ENCODE measurements at places on chromosomes 6 and 20.

GRCh38 chr6:169366258-169366901 lies 112.7 kb upstream of the THBS2 start:
- DNase-seq, result no peak

GRCh38 chr6:6152060-6152459 lies 145.3 kb upstream of the NRN1 start:
- DNase-seq, result no peak

GRCh38 chr6:157274471-157275226 lies 48.7 kb downstream of the TMEM242 start:
- peak; percentile 36 for DNase-seq

DNA sequence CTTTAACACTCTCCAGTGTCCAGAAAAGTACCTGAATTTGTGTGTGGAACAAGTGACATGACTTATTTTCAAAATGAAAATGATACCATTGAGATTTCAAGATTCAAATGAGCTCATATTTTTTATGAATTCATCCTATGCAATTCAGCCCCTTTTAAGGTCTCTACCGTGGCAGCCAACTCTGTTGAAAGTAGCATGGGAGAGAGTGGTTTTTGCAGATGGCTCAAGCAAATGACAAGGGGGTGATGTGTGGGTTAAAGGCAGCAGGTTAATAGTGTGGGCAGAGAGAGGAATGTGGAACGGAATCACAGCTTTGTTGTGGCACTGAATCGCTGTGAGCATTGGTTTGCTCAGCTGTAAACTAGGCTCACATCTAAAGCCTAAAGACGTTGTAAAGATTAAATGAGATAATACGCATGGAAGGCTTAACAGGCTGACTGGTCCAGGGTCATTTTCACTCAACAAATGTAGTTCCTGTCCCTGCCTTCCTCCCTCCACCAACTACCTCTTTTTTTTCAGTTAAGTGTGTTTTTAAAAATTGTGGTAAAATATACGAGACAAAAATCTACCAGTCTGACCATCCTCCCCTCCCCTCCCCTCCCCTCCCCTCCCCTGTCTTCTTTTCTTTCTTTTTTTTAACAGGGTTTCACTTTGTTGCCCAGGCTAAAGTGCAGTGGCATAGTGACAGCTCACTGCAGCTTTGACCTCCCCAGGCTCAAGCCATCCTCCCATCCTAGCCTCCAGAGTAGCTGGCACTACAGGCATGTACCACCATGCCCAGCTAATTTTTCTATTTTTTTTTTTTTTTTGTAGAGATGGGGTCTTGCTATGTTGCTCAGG lies 114.7 kb upstream of the ZNF217 start:
- no peak for DNase-seq

GRCh38 chr20:57378646-57379262 lies 12.4 kb upstream of the RBM38 start:
- no peak for DNase-seq

DNA sequence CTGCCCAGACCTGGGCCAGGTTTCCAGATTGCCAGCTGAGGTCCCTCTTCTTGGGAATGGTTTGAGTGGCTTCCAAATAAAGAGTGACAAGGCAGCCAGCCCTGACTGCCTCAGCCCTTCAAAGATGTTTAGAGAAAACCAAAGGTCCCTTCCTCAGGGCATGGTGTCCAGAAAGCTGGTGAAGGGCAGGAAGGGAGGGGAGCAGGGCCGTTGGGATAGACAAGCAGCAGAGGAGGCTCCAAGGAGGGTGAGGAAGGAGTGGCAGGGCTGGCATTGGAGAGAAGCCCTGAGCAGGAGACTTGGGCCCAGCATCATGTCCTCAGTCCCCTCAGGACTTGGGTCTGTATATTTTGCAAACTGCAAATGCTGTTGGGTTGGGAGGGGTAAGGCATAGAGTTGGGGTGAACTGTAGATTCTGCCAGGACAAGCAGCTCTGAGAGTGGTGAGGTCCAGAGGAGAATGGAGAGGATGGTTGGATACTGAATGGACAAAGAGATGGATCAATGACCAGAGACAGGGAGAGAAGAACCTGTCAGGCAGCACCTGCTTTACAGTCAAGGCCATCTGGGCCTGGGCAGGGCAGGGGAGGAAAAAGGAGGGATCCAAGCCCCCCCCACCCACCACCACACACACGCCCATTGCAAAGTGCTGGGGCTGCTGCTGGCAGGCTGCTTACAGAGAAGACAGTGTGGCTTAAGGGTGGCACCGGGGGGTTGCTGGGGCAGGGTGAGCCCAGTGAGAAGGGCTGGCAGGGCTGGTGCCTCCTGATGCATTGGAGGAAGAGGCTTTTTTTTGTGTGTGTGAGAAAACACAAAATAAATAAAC lies 5.5 kb upstream of the DSN1 start:
- no peak for DNase-seq

DNA sequence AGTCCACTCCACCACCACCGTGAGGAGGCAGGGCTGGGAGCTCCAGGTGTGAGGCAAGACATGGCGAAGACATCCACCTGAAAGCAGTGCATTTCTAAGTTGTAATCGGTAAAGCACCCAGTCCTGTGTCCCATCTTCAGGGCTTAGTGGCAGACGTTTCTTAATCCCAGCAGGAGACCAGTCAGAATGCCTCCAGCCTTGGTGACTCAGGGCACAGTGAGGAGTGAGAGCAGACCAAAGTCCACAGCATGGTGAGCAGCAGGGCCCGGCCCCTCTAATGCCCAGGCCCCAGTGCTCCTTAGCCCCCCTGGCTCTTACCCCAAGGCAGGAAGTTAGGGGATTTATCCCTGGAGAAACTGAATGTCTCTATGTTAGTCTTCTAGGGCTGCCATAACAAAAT lies 183.9 kb downstream of the SYNDIG1 start:
- no peak for DNase-seq

- no peak for DNase-seq
Measured at GRCh38 chr20:18553746-18554145, 13.5 kb upstream of the SMIM26 start.

DNA sequence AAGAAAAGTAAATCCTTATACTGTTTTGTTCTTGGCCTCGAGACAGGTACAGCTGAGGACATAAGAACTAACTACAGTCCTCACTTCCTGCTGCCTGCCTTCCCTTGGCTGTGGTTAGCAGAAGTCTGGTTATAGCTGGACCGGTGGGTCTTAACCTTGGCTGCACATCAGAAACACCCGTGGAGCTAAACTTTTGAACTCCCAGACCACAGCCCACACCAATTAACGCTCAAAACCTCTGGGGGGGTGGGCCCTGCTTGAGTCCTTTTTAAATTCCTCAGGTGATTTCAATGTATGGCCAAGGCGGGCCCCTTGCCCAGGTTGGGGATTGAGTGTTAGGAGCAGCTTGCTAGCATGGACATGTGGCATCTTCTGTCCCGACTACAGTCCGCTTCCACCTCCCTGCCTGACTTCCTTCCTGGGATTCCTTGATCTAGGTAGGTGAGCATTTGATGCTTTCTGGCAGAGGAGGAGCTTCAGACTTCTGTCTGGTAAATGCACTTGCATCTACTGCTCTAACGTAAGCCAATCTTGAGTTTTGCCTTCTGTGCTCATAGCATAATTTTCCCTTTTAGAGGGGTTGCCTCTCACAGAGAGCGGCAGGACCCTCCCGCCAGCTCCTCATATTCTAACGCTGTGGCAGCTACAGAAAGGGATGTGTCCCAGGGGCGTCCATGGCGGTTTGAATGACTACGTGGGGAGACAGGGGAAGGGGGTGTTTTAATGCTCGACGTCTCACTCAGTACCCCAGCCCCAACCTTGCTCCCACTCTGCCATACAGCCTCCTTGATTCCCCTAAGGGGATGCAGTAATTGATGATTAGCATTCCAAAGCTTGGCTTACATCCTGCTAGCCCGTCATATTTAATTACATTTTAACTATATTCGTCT lies 390.1 kb downstream of the ZFAND3 start:
- no peak for DNase-seq

DNA sequence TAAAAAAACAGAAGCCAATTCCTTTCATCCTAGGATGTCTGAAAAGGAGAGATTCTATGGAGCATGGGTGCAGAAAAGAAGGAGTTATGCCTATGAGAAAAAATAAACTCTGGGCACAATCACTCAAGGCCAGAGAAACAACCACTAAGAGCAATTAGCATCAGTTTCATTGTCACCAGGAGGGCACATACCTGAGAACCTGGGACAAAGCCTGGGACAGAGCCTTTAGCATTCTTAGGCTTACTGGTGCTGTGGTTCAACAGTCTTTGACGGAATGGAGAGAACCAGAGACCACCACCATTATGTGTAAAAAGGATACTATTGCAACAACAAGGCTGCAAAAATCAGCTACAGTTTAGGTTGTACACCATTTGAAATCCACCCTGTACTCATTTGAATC lies 29.4 kb upstream of the BCKDHB start:
- no peak for DNase-seq

DNA sequence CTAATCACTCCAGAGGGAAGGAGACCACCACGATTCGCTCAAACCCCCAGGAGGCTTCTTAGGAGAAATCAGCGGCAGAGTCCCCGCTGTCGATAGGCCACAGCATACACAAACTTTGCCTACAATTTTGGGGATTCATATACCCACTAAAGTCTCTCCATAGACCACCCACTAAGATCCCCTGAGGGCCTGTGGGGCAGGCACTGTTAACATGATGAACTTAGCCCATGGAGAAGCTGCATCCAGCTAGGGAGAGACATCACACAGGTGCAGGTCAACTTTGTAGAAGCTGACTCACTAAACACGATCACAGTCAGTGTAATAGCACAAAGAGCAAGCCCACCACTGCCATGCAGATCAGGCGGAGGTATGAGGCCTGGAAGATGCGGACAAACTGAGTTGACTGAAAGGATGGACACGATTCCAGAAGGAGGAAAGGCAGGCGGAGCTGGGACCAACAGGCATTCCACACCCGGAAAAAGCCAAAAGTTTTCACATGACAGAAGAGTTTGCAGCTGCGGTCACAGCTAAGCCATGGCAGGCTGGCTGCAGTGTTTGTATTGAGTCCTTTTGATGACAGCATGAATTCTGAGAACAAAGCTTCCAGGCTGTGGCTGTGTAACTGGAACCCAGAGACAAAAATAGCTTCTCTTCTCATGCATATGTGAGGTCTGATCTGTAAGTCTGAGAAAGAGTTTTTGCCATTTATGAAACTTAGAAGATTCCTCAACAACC lies 75.7 kb upstream of the QKI start:
- no peak for DNase-seq

DNA sequence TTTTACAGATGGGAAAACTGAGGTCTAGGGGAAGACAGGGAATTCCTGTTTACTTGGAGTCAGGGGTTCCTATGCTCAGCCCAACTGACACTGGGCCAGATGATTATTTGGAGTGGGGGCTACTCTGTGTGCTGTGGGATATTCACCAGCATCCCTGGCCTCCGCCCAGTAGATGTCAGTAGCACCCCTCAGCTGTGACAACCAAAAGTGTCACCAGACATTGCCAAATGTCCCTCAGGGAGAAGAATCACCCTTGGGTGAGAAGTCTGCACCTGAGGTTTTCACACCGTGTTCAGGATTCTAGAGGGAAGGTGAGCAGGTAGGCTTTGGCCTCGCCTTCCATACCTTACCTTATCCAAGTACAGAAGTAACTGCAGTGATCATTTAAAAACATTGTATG lies 27.6 kb downstream of the CDH26 start:
- no peak for DNase-seq

- DNase-seq, result no peak
Measured at GRCh38 chr20:61114493-61115175, 137.4 kb upstream of the CDH4 start.

DNA sequence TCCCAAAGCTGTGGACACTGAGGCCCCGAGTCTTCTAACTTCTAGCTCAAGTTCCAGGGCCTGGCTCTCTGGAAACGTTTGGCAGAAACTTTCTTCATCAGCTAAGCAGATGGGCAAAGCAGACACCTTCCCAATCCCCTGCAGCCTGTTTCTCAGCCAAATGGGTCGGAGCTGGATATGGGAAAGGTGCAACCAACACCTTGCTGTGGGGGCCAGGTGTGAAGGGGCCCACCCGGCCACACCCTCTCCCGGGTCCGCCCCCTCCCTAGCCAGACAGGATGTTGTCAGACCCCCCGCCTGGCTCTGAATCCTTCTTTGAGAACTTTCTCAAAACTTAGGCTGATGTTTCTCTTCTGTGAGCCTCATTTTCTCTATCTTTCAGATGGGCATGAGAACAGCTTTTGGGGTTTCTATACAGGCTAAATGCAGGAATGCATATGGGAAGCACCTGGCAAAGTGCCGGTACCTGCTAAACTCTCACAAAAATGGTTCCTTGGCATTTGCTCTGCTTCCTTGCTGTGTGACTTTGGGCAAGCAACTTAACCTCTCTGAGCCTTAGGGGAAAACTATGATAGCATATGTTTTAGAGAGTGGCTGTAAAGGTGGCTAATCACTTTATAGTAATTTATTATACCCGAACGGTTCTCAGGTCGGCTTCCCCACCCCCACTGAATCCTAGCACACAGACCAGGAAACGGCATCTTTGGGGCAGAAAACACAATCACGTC lies 1.8 kb downstream of the SNAI1 start:
- no peak for DNase-seq

DNA sequence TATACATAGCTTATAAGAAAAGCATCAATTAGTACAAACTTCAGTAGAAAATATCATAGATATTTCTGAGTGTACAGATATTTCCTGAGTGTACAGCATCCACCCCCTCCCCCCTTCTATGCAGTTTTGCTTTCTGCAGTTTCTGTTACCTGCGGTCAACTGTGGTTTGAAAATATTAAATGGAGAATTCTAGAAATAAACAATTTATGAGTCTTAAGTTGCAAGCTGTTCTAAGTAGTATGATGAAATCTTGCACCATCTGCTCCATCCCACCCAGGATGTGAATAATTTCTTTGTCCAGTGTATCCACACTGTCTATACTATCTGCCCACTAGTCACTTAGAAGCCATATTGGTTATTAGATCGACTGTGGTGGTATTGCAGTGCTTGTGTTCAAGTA lies 15.8 kb upstream of the GPR63 start:
- DNase-seq, result no peak

DNA sequence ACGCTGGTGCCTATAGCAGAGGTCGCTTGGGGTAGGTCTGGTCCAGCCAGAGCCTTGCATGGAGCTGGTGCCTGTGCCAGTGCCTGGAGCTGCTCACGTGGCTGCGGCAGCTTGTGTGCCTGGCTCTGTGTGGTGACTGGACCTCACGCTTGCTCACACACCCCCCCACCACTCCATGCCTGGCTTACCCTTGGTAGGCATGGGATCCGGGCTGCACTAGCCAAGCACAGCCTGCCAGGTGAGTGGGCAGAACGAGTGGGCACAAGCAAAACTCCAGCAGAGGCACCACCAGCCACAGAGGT lies 13.0 kb upstream of the DBNDD2 start:
- DNase-seq, result no peak

DNA sequence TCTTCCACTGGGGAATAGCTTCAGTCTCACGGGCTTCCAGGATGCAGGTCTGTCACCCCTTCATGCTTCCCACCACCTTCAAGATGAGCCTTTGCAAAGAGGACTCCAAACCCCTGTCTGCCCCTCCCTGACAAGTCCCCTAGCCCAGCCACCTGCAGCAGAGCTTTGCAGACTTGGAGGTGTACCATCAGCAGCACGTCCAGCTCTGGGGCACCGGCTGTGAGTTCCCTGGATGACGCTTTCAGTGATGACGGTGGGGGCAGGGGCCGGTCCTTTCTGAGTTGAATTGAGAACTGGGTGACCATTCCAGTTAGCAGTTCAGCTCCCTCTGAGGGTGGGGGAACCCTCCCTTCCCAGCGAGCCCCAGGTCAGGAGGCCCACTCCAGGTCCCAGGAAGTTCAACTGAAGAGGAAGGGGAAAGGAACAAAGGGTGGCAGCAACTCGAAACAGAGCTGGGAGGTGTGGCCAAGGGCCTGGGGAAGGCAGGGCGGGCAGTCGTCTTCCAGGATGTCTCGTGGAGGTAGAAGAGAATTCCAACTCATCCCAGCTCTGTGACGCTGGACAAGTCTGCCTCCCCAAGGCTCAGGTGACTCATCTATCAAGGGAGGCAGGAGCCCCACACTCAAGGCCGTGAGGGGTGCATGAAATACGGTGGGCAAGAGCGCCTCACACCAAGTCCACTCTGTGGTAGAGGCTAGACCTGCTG lies 86.0 kb downstream of the PTPN1 start:
- DNase-seq, result no peak

All from tibial nerve (tissue), 4 donors.